T-cell (primary cell): ENCODE measurements at places on chromosomes 16 and 17. TPM values are rescaled to one million over a fixed set of nuclear protein-coding genes. Genes with fewer than 3 reads are reported as not detected.

DNA sequence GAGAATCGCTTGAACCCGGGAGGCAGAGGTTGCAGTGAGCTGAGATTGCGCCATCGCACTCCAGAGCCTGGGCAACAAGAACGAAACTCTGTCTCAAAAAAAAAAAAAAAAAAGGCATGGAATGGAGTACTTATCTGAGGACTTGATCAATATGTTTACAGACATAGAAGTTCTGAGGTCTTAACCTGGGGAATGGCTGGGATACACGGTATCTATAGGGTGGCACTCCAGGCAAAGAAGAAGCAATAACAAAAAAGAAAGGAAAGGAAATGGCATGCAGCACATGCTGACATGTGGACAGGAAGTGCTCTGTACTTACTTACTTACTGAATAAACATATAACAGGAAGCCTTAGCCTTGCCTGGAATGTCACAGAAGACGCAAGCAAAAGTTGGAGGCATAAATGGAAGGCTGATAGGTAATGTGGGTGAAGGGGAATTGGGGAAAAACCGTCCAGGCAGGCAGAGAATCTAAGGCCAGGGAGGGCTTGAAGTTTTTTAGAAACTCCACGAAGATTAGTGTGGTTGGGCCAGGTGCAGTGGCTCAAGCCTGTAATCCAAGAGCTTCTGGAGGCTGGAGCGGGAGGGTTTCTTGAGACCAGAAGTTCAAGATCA is 10.1 kb upstream of the SPOP start:
- peaks cover 45% of the 10 kb centered on the region for H3K4me1 ChIP-seq
- no peaks in the 10 kb centered on the region for H3K27me3 ChIP-seq
- no peak for DNase-seq
- H3K36me3 ChIP-seq: no peaks in the 10 kb centered on the region
- H3K27ac ChIP-seq: peak overlapping the region; percentile 82

DNA sequence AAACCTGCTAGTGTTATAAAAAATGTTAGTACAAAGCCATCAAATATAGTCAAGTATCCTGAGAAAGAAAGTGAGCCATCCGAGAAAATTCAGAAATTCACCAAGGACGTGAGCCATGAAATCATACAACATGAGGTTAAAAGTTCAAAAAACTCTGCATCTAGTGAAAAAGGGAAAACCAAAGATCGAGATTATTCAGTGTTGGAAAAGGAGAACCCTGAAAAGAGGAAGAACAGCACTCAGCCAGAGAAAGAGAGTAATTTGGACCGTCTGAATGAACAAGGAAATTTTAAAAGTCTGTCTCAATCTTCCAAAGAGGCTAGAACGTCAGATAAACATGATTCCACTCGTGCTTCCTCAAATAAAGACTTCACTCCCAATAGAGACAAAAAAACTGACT is 31.7 kb downstream of the RBBP6 start:
- no peak for DNase-seq
- H3K27ac ChIP-seq: no peak overlapping the region
- no peak overlapping the region for H3K4me3 ChIP-seq
- H3K36me3 ChIP-seq: peaks cover 52% of the 10 kb centered on the region
- no peaks in the 10 kb centered on the region for H3K27me3 ChIP-seq

DNA sequence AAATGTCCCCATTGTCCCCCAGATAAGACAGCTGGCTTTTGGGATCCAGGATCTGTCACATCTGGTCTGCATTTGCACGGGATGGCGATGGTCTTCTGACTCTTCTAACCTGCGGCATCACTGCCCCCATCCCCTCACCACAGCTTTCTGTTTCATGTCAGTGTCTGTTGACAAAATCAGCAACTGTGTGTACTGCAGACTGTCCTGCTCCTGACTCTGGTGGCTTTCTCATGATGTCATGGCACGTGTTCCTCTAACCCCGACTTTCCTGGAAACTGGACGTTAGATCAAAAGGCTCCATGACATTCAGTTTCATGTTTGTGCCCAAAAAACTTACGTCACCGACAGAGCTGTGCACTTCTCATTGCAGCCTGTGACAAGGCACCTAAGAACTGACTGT is 30.1 kb upstream of the CPNE2 start:
- no peak for DNase-seq
- H3K4me3 ChIP-seq: no peak overlapping the region
- H3K27me3 ChIP-seq: no peaks in the 10 kb centered on the region
- no peak overlapping the region for H3K27ac ChIP-seq

DNA sequence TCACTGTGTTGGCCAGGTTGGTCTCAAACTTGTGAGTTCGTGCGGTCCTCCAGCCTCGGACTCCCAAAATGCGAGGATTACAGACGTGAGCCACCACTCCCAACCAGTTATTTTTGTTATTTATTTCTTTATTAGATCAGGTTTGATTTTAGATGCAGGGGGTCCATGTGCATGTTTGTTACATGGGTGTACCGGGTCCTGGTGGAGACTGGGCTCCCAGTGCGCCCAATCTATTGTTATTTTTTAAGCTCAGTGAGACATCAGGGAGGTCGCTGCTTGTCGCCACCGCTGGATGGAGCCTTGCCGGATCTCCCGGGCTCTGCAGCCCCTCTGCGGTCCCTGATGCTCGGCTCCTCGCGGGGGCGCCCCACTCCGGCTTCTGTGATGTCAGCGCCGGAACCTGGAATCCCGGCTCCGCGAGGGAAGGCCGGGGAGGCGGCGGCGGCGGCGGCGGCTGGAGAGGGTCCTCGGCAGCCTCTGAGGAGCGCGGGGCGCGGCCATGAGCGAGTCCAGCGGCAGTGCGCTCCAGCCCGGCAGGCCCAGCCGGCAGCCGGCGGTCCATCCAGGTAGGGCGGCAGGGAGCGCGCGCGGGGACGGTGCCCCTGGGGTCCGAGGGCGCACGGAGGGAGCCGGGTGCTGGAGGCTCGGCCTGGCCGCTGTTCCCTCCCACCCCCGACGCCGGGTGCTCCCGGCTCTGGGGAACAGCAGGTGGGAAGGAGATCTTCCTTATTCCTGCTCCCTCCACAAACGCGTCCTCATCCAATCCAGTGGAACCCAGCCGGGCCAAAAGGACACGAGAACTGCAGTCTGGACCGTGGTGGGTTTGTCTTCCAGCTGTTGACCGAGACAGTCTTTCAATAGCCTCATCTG is at the start of gene TMC7:
TSS of gene TMC7 (plus strand) at position 370 of the 870 bp plus-strand sequence. CDS start at position 500, 130 bp downstream.
- no peaks in the 10 kb centered on the region for H3K36me3 ChIP-seq
- no peak within 1 kb of the TSS for H3K4me3 ChIP-seq
- H3K27me3 ChIP-seq: peaks cover 18% of the 10 kb centered on the region

- no peaks in the 10 kb centered on the region for H3K36me3 ChIP-seq
- no peak overlapping the region for H3K27ac ChIP-seq
- DNase-seq: no peak
- H3K4me3 ChIP-seq: no peak overlapping the region
- no peaks in the 10 kb centered on the region for H3K27me3 ChIP-seq
- H3K4me1 ChIP-seq: no peaks in the 10 kb centered on the region
Observed at GRCh38 chr17:61806936-61807335, 56.4 kb downstream of the BRIP1 start.

Gene CMTM1
- 10.3 TPM for total RNA-seq

Gene TSPAN10
- total RNA-seq: 0.61 TPM

Gene PYY
- total RNA-seq: not detected

DNA sequence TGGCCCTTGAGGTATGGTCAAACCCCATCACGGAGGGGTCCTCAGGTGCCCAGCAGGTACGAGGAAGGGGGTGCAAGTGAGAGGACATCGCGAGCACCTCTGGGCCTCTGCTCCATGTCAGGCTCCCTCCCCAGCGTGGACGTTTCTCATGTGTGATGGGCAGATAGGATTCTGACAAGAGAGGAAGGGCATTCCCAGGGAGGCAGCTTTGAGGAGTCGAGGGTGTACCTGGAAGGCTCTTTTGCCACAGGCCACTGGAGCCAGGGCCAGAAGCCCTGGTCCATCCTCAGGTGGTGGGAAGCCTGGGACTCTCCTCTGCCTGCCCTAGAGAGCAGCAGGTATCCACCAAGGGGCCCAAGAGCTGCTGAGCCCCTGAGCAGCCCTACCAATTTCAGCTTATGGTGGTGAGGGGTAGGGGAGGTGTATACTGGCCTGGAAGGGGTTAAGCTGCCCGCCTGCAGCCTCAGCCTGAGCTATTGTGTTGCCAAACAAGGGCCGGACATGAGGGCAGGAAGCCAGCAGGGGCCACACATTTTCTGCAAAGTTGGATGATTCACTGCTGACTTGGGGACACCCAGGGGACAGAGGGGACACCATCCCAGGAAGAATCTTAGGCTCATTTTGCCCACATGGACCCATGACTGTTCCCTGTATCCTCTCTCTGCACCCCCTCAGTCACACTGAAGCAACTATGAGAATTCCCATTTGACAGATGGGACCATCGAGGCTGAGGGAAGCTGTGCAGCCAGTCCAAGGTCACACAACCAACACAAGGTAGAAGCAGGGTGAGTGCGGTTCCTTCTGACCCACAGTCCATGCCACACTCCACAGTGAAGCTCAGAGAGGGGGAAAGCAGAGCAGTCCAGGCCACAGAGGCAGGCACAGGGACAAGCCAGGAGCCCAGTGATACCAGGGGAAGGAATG is 1.7 kb downstream of the CDH5 start:
- H3K4me1 ChIP-seq: no peaks in the 10 kb centered on the region
- no peak overlapping the region for H3K4me3 ChIP-seq
- H3K27ac ChIP-seq: no peak overlapping the region
- H3K27me3 ChIP-seq: peaks cover 58% of the 10 kb centered on the region
- no peak for DNase-seq

DNA sequence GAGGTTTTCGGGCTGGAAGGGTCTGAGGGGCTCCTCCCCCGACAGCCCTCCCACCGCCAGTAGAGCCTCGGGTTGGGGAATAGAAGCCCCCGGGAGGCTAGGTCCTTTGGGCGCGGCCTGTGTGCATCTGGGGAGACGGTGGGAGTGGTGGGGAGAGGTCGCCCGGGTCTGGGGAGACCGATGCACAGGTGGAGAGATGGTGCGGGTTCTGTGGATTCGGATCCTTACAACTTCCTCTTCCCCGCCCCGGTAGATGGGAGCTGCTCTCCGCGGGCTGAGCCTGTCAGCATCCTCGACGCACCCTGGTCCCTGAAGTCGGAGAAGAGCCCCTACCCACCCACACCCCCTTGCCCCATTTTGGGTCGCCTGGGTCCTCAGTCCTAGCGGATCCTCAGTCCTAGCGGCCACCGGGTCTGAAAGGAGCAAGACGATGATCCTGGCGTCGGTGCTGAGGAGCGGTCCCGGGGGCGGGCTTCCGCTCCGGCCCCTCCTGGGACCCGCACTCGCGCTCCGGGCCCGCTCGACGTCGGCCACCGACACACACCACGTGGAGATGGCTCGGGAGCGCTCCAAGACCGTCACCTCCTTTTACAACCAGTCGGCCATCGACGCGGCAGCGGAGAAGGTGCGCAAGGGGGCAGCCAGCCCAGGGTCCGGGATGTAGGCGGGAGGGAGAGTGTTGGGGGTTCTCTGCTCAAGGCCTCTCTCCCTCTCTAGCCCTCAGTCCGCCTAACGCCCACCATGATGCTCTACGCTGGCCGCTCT is 790 bp downstream of the BCKDK start:
- peak overlapping the region; percentile 4 for H3K27ac ChIP-seq
- peak overlapping the region; percentile 65 for H3K4me3 ChIP-seq
- DNase-seq: no peak
- peaks cover 31% of the 10 kb centered on the region for H3K36me3 ChIP-seq
- no peaks in the 10 kb centered on the region for H3K27me3 ChIP-seq

DNA sequence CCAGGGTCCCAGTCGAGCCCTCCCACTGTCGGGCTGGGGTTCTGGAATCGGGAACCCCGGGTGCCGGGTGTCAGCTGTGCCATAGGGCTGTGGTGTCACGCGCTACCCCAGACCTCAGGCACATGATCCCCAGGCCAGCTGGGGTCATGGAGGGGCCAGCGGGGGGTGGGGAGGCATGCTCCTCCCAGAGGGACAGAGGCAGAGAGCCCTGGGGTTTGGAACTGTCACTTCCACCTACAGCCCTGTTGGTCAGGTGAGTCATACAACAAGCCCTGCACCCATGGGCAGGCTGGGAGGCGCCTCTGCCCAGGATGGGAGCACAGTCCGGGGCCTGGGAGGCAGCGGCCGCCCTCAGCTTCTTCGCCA is 63.0 kb downstream of the BAIAP2 start:
- H3K27me3 ChIP-seq: no peaks in the 10 kb centered on the region
- H3K4me3 ChIP-seq: no peak overlapping the region
- no peak overlapping the region for H3K27ac ChIP-seq
- no peaks in the 10 kb centered on the region for H3K36me3 ChIP-seq
- DNase-seq: no peak

DNA sequence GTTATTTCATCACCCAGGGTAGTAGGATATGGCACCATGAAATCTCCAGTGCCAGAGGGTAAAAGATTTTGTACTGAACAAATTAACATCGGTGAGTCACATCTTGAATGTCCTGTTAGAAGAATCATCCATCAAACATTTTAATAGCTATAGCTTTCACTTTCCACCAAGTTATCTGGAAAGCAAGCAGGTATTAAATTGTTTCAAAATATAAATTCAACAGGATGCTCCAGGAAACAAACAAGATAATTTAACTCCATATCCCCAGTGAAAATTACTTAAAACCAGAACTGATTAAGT is 2.4 kb downstream of the VEZF1 start:
- no peak overlapping the region for H3K4me3 ChIP-seq
- no peaks in the 10 kb centered on the region for H3K27me3 ChIP-seq
- peaks cover 35% of the 10 kb centered on the region for H3K4me1 ChIP-seq
- H3K36me3 ChIP-seq: peaks cover 12% of the 10 kb centered on the region

Gene FBXW10
- total RNA-seq: 0.12 TPM

Gene GSG1L
- not detected for total RNA-seq

GRCh38 chr17:77356690-77357201 is 216.0 kb downstream of the SEC14L1 start:
- DNase-seq: no peak
- no peak overlapping the region for H3K27ac ChIP-seq
- no peaks in the 10 kb centered on the region for H3K36me3 ChIP-seq
- no peaks in the 10 kb centered on the region for H3K27me3 ChIP-seq

Gene PRSS22
- total RNA-seq: not detected

- H3K27ac ChIP-seq: no peak within 1 kb of the TSS
- no peaks in the 10 kb centered on the region for H3K36me3 ChIP-seq
- no peak for DNase-seq
- H3K4me1 ChIP-seq: no peaks in the 10 kb centered on the region
Observed at GRCh38 chr17:9825641-9826150, at the start of gene GLP2R. GLP2R (plus strand) TSS chr17:9825924; CDS start chr17:9826064, 140 bp downstream.

- H3K27ac ChIP-seq: peak overlapping the region; percentile 51
- peaks cover 49% of the 10 kb centered on the region for H3K4me1 ChIP-seq
- no peak for DNase-seq
- H3K27me3 ChIP-seq: no peaks in the 10 kb centered on the region
- H3K4me3 ChIP-seq: no peak overlapping the region
Observed at GRCh38 chr16:10870137-10870776, 6.7 kb upstream of the CIITA start.

GRCh38 chr17:79167486-79167885 is 92.9 kb downstream of the ENGASE start:
- no peak for DNase-seq
- no peaks in the 10 kb centered on the region for H3K36me3 ChIP-seq
- no peak overlapping the region for H3K4me3 ChIP-seq
- H3K27me3 ChIP-seq: no peaks in the 10 kb centered on the region
- H3K27ac ChIP-seq: no peak overlapping the region

GRCh38 chr16:68079626-68080344 is 5.4 kb upstream of the NFATC3 start:
- H3K36me3 ChIP-seq: no peaks in the 10 kb centered on the region
- H3K27ac ChIP-seq: peak overlapping the region; percentile 78
- peak overlapping the region; percentile 3 for H3K4me3 ChIP-seq
- peak; percentile 71 for DNase-seq
- peaks cover 100% of the 10 kb centered on the region for H3K4me1 ChIP-seq
- H3K27me3 ChIP-seq: no peaks in the 10 kb centered on the region

Gene CA5A
- total RNA-seq: 0.20 TPM
